Right atrium auricular region (tissue), 2 donors: ENCODE measurements at places on chromosomes 3 and 15. TPM values are rescaled to one million over a fixed set of nuclear protein-coding genes. Genes with fewer than 3 reads are reported as not detected.

TMC3 gene
- not detected for total RNA-seq

GRCh38 chr3:56251343-56251945, 216.8 kb downstream of the ERC2 start:
- no peak overlapping the region for H3K27ac ChIP-seq
- DNase-seq: no peak
- H3K36me3 ChIP-seq: no peaks in the 10 kb centered on the region

DNA sequence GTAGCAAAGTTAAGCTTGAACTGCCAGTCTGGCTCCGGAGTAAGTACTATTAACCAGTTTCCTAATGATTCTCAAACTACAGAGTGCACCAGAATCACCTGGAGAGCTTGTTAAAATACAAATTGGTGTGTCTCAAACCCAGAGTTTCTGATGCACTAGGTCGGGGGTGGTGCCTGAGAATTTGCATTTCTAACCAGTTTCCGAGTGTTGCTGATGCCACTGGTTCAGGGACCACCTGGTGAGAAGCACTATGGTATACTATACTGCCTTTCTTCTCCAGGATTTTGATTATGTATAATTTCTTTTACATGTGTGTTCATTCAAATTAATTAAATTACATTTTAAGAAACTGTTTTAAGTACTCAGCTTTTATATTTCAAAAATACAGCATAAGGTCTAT, 48.8 kb upstream of the PLSCR5 start:
- no peak overlapping the region for H3K4me3 ChIP-seq
- H3K36me3 ChIP-seq: no peaks in the 10 kb centered on the region
- no peak for DNase-seq
- no peaks in the 10 kb centered on the region for H3K4me1 ChIP-seq

DNA sequence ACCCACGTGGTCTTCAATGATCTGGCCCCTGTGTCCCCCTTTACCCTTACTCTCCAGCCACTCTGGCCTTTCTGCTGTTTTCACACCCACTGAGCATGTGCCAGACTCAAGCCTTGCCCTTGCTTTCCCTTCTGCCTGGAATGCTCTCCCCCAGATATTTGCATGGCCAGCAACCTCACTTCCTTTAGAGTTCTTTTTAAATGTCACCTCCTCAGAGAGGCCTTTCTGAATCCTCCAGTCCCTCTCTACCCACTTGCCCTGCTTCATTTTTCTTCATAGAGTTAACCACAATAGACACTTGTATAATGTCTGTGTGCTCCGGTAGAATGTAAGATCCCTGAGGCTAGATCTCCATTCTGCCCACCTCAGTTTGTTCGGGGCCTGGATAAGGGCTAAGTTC, 39.4 kb upstream of the TIPARP start:
- no peak for DNase-seq
- H3K27me3 ChIP-seq: no peaks in the 10 kb centered on the region
- no peaks in the 10 kb centered on the region for H3K36me3 ChIP-seq
- H3K27ac ChIP-seq: no peak overlapping the region
